Placental pericyte (primary cell): ENCODE measurements at places on chromosomes 6 and 20. TPM values are rescaled to one million over a fixed set of nuclear protein-coding genes. Genes with fewer than 3 reads are reported as not detected.

Gene MAP3K7
- 40.3 and 47.1 TPM in 2 replicates for total RNA-seq

Gene GABRR2
- 0.14 TPM in 1 of 2 replicates, not detected in the other for total RNA-seq

Gene GNRH2
- total RNA-seq: 0.29 TPM in 1 of 2 replicates, not detected in the other

Gene COL9A3
- 0.43 TPM in 1 of 2 replicates, not detected in the other for total RNA-seq

Gene MOXD1
- total RNA-seq: 9.9 and 25.2 TPM in 2 replicates

Gene EYA4
- 0.22 and 0.57 TPM in 2 replicates for total RNA-seq

Gene SUPT3H
- total RNA-seq: 8.4 and 12.5 TPM in 2 replicates

Gene SCRT2
- not detected in 2 replicates for total RNA-seq
